Hindlimb muscle (tissue), 1 donor: ENCODE measurements at places on chromosomes 2 and 18. TPM values are rescaled to one million over a fixed set of nuclear protein-coding genes. Genes with fewer than 3 reads are reported as not detected.

GRCh38 chr2:105364436-105365139, 27.2 kb downstream of the C2orf49 start:
- DNase-seq = no peak

DNA sequence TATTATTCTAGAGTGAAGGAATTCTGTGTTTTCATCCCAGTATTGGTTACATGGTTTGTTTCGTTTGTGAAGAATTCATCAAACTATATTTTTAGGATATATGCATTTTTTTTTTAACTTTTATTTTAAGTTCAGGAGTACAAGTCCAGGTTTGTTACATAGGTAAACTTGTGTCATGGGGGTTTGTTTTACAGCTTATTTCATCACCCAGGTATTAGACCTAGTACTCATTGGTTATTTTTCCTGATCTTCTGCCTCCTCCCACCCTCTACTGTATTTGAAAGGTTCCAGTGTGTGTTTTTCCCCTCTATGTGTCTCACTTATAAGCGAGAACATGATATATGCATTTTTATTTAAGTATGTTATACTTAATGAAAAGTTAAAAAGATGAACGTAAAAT, 47.6 kb downstream of the SCN9A start:
- DNase-seq = no peak

DNA sequence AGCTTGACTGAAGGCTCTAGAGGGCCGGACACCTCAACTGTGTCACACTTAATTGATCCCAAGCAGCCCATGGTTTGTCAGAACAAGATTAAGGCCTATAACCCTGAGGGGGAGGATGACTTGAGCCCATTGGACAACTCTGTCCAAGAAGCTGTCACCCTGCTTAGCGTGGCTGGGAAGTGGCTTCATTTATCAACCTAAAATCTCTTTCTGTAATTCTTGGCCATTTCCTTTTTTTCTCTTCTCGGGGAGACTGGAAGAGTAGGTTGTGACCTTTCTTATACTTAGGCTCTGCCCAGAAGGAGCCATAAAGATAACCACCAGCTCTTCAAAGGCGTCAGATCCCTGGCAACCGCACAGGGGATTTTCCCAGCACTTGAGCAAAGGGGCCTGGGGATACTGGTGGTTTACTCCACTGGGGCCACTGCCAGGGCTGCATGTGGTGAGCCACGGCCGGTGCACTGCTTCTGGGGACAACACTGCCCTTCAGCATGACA, 265.5 kb downstream of the CYRIA start:
- DNase-seq = no peak

- DNase-seq = no peak
These were observed 196.2 kb upstream of the SIX2 start for GRCh38 chr2:45205480-45205879.

Gene ABCG8
- 0.10 TPM for polyA plus RNA-seq

GRCh38 chr2:195666113-195666712, 9.2 kb downstream of the SLC39A10 start:
- DNase-seq = no peak

DNA sequence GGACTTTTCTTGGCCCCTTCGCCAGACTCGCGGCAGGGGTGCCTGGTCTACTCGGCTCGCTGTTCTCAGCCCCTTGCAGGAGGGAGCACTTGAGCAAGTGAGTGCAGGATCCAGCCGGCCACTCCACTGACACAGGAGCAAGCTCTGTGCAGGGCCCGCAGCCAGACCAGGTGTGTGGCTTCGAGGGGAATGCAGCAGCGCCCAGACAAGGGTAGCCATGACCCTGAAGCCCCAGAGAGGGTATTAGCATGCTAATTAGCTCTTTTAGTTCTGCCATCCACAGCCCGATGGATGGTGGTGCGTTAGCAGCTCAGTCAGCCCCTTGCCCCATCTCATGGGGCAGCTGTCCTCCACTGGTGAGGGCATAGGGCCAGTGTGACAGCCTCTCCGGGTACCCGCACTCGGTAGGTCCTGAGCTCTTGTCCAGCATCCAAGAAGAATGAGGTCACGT, 103.2 kb upstream of the HS6ST1 start:
- DNase-seq = no peak

DNA sequence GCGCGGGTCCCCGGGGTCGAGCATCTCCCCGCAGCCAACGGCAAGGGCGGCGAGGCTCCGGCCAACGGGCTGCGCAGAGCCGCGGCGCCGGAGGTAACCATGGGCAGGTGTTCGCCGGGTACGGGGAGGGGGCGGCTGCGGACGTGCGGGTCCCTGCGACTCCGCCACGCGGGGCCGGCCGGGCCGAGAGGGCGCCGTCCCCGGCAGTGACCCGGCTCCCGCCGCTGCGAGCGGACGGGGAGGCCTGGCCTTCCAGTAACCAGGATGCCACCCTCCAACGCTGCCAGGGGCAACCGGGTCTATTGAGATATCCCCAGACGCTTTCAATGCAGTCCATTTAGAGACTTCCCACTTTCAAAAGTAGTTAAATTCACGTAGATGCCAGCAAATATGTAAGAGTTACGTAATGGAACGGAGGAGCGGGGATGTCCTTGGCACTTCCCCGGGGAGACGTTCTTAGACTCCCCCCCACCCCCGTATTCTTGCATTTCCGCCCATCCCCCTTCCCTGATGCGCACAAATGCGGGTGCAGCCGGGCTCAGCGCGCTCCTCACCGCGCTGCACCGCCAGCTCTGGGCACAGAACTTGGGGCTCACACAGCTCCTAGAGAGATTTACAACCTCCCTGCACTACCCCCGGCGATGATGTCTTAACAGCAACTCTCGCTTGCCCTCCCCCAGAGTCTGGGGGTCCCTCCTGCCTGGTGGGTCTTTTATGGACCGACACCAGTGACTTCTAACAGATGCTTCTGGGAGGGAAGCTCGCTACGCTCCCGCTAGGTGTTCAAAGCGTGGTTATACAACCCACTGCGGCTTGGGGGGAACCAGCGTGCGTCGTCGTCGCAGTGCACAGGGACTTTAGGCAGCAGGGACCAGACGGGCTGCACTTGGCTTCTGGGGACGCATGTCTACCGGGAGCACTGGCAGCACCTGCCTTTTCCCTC, 657 bp downstream of the SGPP2 start:
- no peak for DNase-seq

Gene ALK
- polyA plus RNA-seq = 0.18 TPM

- DNase-seq = no peak
These were observed 961 bp upstream of the SLC40A1 start for GRCh38 chr2:189581354-189582139.
